ENCODE measurements at places on chromosomes 7 and 10.
A peak's percentile ranks its signal among the peaks of the same experiment; 100 is the strongest.

GRCh38 chr7:17802056-17802455 lies 138.2 kb downstream of the SNX13 start:
- DNase-seq: no peak

GRCh38 chr10:107477266-107477665 lies 312.8 kb upstream of the SORCS1 start:
- no peak for DNase-seq

DNA sequence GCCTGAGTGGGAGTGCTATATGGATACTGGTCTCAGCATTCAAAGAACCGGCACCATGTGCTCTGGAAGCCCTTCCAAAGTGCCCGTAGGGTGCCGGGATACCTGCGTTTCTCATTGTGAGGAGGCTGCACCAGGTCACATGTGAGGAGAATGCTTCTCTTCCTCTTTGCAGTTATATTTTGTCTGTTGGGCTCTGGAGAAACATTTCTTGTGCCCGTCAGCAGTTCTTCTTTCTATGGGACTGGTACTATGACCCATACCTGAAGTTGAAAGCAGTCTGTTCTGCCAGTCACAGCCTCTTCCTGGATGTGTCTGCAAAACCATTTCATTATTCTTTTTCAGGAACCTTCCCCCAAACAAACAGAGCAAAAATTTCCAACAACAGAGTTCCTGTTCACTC lies 465.0 kb downstream of the SUGCT start:
- DNase-seq: no peak

- no peak for DNase-seq
Observed at GRCh38 chr7:51772190-51772589, 455.6 kb upstream of the COBL start.

- no peak for DNase-seq
Observed at GRCh38 chr10:51384971-51385370, 310.7 kb downstream of the PRKG1 start.

GRCh38 chr10:131290781-131291180 lies 20.7 kb downstream of the TCERG1L start:
- DNase-seq: no peak

GRCh38 chr10:88071879-88072278 lies 208.5 kb downstream of the PTEN start:
- no peak for DNase-seq

DNA sequence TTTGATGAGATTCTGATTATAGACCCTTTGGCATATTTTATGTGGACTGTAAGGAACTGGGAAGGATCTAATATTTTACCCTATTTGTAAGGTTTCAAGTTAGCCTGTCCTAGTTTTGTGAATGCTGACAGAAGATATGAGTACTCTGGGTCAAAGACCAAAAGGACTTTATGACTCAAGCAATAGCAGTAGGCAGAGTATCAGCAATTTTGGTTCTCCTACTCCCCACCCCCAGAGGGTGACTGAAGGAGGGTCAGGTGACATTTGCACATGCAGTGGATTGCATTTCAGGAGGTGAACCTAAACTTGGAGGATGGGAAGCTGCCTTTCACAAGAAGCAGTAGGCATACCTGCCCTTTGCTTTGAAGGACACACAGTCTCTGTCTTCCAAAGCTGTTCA lies 84.0 kb upstream of the KLF6 start:
- no peak for DNase-seq

GRCh38 chr10:89263091-89263490 lies 11.5 kb upstream of the LIPA start:
- no peak for DNase-seq

GRCh38 chr10:132810807-132811700 lies 25.1 kb upstream of the NKX6-2 start:
- DNase-seq: no peak

DNA sequence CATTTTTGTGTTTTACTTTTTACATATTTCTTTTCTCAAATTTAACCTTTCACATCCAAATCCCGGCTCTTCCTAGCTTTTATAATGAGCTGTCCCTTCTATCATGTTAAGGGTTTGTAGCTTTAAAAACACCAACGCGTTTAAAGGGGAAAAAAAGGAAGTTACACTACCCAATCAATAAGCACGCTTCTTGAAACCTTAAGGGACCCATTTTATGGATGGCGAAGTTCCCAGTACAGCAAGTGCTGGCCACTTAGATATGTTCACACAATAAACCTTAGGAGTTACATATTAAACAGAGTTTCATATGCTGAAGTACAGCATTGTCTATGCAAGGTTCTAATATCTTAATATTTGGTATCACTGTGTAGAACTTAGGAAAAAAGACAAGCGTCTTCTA lies 1.8 kb downstream of the GNG11 start:
- DNase-seq: peak; percentile 34

- DNase-seq: no peak
Observed at GRCh38 chr7:158609313-158609974, 21.8 kb upstream of the PTPRN2 start.

DNA sequence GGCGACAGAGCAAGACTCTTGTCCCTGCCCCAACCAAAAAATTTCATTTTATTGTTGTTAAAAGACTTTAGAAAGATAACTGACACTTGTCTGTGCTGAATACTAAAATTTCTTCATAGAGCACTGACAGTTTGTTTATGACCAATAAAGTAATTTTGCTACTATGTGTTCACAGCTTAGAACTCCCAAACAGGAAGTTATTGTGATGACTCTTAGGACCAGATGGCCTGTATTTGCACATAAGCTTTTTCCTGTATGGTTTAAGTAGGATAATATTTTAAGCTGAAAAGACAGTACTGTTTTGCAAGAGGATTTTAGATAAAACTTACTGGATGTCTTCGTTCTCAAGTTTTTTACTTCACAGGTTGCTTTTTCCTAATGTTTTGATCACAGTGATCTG lies 80.7 kb downstream of the MMRN2 start:
- no peak for DNase-seq

GRCh38 chr10:133141958-133142340 lies 18.1 kb upstream of the KNDC1 start:
- DNase-seq: no peak

GRCh38 chr7:155874411-155874810 lies 62.1 kb upstream of the SHH start:
- DNase-seq: no peak

- DNase-seq: no peak
Observed at GRCh38 chr10:55398497-55398882, 597.5 kb upstream of the PCDH15 start.

DNA sequence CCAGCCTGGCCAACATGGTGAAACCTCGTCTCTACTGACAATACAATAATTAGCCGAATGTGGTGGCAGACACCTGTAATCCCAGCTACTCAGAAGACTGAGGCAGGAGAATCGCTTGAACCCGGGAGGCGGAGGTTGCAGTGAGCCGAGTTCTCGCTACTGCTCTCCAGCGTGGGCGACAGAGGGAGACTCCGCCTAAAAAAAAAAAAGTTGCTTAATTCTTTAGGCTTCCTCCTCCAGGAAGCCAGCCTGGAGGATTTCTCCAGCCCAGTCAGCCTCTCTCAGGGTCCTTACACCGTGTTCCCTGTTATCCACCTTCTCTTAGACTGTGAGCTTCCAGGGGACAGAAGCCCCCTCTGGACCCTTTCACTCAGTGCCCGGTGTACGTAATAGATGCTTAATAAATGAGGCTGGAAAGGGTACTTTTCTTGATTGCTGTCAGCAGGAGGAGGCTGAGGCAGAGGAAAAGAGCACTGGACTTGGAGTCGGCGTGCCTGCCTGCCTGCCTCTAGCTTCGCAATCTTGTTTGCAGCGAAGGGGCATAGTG lies 16.4 kb upstream of the NODAL start:
- DNase-seq: no peak

DNA sequence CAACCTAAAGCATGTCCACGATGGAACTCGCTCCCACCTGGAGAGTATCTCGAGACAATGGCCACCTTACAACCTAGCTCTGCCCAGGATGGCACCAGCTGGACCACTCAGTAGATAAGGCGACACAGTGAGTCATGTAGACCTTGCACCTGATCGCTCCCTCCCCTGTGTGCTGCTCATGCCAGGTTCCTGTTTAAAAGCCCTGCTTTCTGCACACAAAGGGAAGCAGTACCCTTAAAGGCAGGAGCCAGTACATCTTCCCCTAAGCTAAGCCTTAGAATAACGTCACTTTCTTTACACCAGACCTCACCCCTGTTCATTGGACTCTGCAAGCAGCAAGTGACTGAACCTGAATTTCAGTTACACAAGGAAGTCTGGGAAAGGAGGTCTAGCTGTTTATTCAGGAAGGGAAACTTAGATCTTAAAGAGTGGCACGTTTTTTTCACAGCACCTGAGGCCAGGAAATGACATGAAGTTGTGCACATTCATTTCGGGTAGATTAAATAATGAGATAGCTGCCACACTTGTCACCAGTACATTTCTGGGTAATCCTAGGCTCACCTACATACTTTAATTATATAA lies 117.9 kb downstream of the MTPAP start:
- DNase-seq: no peak

DNA sequence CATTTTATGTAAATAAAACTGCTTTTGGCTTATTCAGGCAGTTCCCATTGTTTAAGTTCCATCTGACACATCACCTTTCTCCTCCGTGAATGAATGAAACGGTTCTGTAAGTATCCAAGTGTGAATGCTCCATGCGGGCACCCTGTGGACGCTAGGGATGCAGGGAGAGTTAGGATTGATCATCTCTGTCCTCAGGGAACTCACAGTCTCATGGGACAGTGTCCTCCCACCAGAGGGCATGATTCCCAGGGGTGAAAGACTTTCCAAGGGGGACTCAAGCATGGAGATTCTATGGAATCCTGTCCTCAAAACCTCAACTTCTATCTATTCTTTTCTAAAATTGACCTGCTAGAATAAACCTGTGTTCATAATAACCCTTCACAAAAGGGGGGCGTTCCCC lies 98.8 kb downstream of the HECW1 start:
- peak; percentile 13 for DNase-seq

DNA sequence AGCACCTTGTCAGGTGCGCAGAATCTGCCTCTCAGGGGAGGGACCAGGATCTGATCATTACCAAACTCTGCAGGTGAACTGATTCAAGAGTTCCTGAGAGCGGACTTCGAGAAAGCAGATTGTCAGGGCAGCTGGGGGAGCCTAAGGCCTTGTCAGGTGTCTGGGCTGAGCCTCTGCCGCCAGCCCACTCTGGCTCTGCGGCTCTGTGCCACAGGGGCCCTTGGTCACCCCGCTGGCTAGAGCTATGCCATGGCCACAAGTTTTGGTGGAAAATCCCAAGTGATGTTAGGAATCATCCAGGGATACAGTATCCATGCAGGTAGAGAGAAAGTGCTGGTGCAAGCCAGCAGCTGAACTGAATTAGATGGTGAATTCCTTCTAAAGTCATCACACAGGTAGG lies 4.2 kb downstream of the ADAMTS14 start:
- no peak for DNase-seq

DNA sequence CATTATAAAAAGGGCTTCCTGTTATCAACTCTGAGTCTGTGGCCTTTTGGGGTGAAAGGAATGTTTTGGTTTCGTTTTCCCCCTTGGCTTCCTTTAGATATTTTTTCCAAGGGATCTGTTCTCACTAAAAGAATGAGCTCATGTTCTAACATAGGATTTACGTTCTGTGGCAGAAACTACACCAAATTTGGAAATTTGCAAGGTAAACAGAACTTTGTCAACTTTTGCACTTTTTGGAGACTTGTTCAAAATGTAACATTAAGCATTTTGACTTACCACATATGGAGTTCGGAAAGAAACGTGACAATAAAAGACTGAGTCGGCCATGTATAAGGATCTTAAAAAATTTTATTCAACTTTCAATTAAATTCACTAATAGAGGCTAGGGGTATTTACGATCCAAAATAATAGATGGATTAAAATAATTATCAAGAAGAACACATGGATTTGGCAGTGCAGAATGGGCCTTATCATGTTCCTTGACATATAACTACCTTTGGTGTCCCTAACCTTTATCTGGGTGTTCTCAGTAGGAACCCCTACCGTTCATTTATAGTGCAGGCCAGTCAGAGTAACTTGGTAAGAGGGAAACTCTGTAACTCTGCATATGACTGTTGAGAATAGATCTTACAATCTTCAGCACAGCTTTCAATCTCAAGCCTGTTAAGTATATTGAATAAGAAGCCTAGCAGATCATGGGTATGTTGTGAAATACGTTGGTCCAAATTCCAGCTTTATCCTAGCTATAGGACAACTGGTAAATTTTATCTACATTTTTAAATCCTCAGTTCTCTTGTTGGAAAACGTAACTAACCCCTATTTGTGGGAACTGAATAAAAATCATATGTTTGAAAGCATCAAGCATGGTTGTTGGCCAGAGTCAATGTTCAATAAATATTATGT lies 11.8 kb downstream of the CPED1 start:
- DNase-seq: peak; percentile 78

- no peak for DNase-seq
Observed at GRCh38 chr10:113444766-113445365, 108.0 kb upstream of the HABP2 start.

- DNase-seq: no peak
Observed at GRCh38 chr7:100685049-100685605, 8.9 kb downstream of the GIGYF1 start.

DNA sequence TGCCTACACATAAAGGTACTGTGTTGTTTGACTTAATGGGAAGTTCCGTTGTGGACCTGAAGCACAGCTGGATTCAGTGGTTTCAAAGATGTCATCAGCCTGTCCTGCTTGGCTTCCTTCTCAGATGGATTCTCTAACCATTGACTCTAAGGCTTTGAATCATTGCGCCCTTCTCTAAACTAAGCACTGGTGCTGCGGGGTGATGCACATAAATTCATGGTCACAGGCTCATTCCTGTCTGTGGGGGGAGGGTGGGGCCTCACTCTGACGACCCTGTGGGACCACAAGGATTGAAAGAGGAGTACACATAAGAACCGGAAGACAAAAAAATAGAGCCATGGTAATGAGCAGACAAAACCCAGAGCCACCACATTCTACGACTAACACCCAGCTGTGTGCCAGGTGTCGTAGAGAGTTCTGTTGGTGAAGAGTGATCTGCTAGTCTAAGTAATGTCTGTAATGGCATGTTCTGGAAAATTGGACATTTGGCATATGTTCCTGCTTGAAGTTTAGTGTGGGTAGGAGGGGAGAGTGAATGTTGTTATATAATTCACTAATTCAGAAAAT lies 97.3 kb upstream of the YAE1 start:
- no peak for DNase-seq

- DNase-seq: peak; percentile 89
Observed at GRCh38 chr7:132318352-132319318, 257.6 kb downstream of the PLXNA4 start.

DNA sequence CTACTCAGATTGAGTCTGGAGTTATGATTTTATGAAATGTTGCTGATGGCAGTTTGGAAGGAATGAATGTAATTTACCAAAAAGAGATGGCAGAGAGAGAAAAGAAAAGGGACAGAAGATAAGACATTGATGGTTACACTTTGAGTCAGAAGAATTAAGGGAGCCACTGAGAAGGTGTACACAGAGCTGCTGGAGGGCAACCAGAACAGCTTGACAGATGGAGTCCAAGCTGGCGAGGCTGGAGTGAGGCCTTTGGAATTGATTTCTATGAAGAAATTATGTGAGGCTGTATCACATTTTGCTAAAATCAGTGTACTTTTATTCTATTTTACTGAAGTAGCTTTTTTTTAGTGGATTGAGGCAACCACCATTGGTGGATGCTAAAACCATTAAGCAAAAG lies 740.5 kb downstream of the REEP3 start:
- no peak for DNase-seq

GRCh38 chr10:96478355-96478754 lies 35.4 kb downstream of the TLL2 start:
- no peak for DNase-seq

Measured in ACHN (cell line).